ENCODE measurements at places on chromosomes 7 and 10.

- DNase-seq: no peak
Measured at GRCh38 chr7:31475368-31475767, 38.5 kb upstream of the ITPRID1 start.

DNA sequence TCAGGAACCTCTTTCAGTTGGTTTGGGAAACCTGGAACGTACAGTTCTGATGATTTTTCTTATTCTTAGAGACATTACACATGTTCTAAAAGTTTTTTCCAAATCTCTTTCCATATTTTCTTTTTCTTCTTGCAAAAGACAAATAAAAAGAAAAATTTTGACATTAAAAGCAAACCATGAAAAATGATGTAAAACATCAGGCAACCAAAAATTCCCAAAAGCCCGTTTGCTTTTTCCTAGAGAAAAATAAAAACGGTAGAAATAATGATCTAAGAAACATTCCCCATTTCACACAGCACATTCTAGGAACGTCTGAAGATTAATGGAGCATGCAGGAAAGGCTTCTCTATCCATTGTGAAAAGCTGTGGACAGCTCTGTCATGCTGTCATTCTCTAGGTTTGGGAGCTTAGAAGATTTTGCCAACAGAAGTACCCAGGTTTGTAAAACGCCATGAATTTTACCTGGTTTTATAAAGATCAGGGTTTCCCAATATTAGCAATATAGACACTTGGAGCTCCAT lies 11.2 kb upstream of the PRTFDC1 start:
- DNase-seq: no peak

GRCh38 chr7:123637203-123637602 lies 18.5 kb upstream of the LMOD2 start:
- DNase-seq: no peak

GRCh38 chr10:33509231-33509831 lies 174.9 kb upstream of the NRP1 start:
- DNase-seq: no peak

DNA sequence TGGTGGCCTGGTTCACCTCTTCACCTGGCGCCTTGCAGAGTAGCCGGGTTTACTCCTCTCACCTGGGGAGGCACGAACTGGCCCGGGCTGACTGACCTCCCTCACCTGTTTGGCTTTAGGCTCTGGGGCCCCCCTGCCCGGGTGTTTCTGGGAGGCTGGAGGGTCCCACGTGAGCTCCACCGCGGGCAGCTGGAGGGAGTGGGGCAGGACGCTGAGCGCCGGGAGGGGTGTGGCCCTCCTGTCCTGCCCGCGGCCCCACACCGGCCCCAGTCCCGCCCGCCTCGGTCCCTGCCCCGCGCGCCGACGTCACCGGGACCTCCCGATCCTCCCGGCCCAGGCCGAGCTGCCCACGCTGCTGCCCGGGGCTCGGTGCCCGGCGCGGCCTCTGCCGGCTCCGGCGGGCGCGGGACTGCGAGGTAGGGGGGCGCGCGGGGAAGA lies at the start of gene AMZ1:
Gene AMZ1, plus strand, starts transcription at position 322 of the 438 bp plus-strand sequence. CDS start 12,250 bp downstream, outside the sequence.
- DNase-seq: no peak

DNA sequence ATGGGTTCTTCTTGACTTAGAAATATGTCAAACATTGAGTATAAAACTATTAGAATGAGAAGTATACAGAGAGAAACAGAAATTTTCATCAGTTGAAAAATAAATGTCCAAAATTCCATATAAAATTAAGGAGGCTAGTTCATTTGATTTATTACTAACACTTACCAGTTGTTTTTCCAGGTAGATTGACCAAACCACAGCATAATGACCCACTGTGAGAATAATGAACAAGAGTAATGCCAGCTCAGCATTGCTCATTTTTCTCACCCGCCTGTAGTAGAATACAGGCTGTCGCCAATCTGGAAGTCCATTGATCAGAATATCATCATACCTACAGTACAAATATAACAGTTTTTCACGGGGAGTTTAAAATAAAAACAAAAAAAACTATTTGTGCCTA lies 82.9 kb downstream of the DNAJC1 start:
- no peak for DNase-seq

DNA sequence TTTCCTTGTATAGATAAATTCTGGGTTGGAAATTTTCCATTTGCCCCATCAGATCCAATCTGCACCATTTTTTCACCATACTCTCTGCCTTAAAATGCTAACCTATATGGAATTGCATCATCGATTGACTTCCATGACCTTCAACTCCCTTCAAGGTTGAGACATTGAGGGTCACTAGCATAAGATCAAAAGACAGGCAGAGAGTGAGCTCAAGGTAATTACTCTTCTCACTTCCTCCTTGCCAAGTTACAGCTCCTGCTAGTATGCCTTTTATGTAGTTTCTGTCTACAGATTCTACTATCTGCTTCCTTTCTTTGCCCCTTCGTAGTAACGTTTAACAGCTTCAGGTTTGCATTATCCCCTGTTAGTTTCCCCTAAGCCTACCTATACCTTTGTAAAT lies 1127.7 kb upstream of the LRRTM3 start:
- no peak for DNase-seq

GRCh38 chr7:117227091-117227490 lies 95.8 kb downstream of the WNT2 start:
- DNase-seq: no peak
